ENCODE measurements at places on chromosomes 16 and 17.
A peak's percentile ranks its signal among the peaks of the same experiment; 100 is the strongest.

GRCh38 chr16:78452025-78452555, 352.6 kb downstream of the WWOX start:
- no peak for DNase-seq

GRCh38 chr16:72989579-72990551, 58.1 kb downstream of the ZFHX3 start:
- DNase-seq, result no peak

- DNase-seq, result no peak
These were observed 117.7 kb downstream of the ZNF778 start for GRCh38 chr16:89334988-89335802.

DNA sequence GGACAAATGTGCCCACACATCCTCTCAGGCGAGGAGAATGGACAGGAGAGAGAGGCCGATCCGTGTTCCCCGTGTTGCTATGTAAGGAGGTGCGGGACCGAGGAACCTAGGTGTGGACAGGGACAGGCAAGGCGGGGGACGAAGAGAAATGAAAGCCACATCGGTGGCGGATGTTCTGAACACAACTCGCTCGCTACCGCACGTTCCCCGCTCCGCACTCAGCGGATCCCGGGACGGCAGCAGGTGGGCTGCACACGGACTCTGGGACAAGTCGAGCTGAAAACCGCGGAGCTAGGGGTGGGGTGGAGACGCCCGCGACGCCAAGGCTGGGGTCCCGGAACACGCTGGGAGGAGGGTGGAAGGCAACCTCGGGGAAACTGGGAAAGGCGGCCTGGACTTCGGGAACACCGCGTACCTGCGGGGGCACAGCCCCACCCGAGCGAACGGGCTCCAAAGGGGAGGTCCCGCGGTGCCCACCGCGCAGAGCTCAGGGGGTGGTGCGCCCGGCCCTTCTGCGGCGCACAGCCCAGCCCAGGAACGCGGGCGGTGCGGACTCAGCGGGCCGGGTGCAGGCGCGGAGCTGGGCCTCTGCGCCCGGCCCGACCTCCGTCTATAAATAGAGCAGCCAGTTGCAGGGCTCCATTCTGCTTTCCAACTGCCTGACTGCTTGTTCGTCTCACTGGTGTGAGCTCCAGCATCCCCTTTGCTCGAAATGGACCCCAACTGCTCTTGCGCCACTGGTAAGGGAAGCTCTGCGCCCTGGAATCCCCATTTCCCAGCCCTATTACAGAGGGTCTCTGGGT, at the start of gene MT1E:
MT1E (plus strand) TSS at position 642 of the 803 bp plus-strand sequence; CDS start at position 713, 71 bp downstream.
- DNase-seq, result peak; percentile 93

DNA sequence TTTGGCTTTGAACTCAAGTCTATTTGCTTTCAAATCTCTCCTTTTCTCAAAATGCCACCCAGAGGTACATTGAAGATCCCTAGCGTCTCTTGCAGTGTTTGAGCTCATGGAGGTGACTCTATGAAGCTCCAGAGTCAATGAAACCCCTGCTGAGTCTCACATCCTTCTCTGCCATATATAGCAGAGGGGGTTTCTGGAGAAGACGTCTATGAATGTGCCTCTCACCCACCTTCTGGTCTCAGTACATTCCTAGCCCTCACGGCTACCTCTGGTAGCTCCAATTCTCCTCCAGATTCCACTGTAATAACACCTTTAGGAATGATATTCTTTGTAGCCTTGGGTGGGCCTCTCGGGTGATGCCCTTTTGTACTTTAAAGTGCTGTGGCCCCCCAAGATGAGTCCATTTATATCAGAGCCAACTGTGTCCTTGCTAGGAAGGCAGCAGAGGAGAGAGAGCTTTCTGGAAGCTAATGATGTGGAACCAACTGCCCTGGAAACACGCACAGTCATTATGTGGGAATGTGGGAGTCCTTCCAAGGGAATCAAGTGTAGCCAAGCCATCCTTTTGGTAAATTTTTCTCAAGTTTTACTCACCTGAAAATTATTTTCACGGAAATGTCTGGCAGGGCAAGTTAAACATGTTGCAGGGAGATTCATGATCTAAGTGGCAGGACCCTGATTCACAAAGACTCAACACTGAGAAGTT, 123.4 kb downstream of the ASIC2 start:
- no peak for DNase-seq

DNA sequence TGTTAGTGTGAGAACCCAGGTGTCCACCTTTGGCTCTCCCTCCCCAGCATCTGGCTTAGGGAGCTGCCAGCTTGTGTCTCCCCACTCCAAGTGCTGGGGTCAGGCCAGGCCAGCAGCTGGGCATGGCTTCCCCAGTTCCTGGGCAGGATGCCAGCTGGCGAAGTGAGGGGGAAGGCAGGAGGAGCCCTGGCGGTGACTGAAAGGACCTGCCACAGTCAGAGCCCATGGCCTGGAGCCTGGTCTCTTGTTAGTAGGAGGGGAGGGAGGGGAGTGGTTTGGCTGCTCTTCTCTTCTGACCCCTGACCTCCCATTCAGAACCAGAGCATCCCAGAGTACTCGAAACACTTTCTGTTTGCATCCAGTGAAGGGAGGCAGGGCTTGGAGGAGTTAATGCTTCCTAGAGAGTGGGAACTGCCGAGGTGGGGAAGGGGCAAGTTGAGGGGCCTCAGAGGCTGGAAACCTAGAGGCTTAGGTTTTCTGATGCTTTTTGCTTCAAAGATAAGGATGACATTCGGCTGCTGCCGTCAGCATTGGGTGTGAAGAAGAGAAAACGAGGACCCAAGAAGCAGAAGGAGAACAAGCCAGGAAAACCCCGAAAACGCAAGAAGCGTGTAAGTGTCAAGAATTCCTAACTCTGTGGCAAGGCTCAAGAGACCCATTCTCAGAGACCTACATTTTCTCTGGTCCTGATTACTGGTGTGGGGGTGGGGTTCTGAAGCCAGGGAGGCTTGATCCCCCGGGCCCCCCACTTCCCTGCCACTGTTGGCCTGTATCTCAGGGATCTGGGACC, 772 bp downstream of the CHD3 start:
- peak; percentile 99 for DNase-seq

- no peak for DNase-seq
These were observed 196.5 kb upstream of the CHMP6 start for GRCh38 chr17:80795090-80795580.

- no peak for DNase-seq
These were observed 294.2 kb upstream of the AXIN2 start for GRCh38 chr17:65855675-65856074.

DNA sequence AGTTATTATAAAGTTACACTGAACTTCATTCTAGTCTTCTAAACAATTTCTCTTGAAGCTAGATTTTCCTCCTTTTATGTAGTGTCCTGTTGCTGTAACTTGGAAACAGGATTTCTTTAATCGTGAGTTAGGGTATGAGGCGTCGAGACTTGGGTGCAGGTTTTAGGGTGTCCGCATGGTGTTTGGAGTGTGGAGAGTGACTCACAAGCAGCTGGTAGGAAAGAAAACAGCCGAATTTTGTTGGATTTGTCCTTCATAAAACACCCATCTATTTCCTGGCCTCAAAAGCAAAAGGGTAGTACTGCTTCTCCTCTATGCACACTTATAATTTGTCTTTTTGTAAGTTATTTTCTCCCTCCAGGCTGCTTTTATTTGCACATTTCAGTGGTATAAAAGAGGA, 1.6 kb downstream of the RPTOR start:
- DNase-seq, result no peak

- DNase-seq, result no peak
These were observed 20.1 kb downstream of the EPOP start for GRCh38 chr17:38654411-38655398.
